ENCODE measurements at places on chromosomes 4 and X.

GRCh38 chrX:27445438-27445837, 17.7 kb downstream of the PPP4R3C start:
- no peak for DNase-seq

DNA sequence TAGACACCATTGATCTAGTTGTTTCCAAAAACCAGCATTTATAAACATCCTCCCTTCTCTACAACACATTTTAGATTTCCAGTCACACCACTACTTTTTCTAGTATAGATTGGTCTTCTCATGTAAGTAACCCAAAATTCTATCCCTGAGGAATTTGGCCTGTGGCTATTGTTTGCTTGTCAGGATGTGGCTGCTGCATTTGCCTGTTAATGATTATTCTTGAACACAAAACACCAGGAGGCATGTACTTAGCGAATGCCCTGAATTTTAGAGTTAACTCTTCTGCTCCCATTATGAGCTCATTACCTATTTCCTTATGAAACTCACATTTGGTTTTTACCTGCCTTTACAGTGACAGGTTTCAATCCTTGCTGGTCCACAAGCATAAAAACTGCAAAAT, 102.0 kb upstream of the FSTL5 start:
- DNase-seq, result no peak

GRCh38 chr4:123941306-123941705, 544.7 kb downstream of the SPRY1 start:
- no peak for DNase-seq

DNA sequence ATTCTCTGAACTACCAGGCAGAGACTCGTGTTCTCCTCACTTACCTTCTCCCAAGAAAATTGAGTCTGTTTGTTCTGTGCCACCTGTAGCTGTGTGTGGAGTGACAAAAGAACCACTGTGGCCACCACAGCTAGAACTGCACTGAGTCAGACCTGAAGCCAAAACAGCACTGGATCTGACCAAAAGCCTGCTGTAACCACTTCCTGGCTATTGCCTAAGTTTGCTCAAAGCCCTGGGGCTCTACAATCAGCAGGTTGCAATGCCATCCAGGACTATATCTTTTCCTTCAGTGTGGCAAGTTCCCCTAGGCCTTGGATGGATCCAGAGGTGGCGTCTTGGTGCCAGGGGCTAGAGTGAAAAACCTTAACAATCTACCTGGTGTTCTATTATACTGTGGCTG, 449.1 kb downstream of the FAM133A start:
- DNase-seq, result no peak

GRCh38 chr4:132827522-132827921, 321.6 kb upstream of the PCDH10 start:
- no peak for DNase-seq

DNA sequence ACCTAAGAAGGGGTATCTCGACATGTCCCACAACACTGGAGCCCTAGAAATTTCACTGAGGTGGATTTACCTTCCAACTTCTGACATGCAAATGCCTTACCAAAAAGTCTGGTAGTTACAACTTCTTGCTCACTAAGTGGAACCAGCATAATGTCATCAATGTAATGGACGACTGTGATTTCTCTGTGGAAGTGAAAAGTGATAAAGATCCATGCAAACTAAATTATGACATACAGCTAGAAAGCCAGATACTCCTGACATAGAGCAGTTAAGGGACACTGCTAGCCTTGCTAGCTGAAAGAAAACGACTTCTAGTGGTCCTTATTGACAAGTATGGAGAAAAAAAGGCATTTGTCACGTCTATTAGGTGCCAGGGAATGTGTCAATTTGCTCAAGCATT, 191.1 kb downstream of the MAB21L2 start:
- no peak for DNase-seq

GRCh38 chr4:86048426-86048825, 311.4 kb downstream of the MAPK10 start:
- DNase-seq, result no peak

GRCh38 chr4:76582074-76582816, 147.2 kb downstream of the SHROOM3 start:
- no peak for DNase-seq

DNA sequence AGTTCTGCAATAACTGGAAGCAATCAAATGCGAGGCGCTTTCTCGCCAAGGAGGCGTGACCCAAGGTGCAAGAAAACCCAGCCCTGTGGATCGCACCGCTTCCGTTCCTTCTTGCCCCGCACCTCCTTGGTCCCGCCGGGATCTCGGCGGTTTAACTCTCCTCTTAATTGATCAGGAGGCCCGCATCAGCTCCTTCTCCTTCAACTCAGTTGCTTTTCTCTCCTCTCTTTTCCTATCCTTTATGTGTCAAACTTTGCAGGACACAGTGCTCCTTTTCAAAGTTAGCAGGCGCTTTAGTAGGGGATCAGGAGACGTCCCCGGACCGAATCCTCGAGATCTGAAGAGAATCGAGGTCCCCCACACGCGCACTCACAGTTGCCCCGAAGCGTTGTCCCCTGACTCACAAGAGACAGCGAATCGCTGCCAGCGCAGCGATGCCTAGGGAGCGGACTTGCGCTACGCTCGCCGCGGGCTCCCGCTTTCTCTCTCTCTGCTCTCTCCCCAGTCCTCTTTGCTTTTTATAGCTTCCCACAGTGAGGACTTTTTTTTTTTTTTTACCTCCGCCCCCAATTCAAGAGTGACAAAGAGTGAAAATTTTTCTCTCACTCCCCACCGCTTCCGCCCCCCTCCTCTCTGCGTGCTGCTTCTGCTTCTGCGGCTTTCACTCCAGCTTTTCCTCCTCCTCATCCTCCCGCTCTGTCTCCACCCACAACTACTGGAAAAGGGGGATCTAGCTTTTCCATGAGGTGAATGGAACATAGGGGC, at the start of gene DKK2:
TSS of gene DKK2 (minus strand) at position 495 of the 765 bp plus-strand sequence. CDS start 722 bp downstream, outside the sequence.
- no peak for DNase-seq

- DNase-seq, result no peak
Observed at GRCh38 chr4:122718281-122718680, 14.2 kb upstream of the BBS12 start.

- no peak for DNase-seq
Observed at GRCh38 chrX:85026170-85026569, 22.5 kb downstream of the APOOL start.

DNA sequence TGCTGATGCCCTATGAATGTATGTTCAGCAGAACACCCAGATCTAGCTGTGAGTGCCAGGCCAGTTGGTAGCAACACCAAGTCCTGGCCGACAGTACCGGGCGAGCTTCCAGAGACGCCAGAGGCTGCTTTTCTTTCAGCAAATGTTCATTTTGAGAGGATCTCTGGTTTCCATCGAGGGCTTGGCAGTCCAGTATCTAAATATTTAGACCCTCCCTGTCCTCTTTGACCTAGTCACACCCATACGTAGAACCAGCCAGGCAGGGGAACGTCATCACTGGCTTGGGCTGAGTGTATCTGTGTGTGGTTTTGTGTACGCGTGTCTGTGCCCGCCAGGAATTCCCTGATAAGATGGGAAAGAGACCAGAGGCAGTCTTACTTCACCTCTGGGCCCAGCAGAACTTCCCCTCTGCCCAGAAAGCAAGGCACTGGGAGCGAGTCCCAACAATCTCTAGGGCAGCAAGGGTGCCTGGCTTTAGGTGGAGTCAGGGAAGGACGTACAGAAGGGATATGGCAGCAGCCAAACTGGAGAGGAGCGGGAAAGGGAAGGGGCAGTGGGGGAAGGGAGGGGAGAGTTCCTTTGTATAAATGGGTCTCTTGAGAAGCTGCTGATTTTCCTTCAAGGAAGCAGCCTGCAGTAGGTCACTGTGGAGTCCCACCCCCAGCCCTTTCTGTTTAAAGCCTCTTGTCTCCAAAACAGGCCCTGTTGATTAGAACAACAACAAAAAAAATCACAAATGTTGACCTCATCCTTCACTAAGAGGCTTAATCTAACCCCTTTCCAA, 15.0 kb upstream of the ELF4 start:
- DNase-seq, result no peak

- DNase-seq, result no peak
Observed at GRCh38 chr4:146108756-146109155, 66.8 kb upstream of the LSM6 start.

DNA sequence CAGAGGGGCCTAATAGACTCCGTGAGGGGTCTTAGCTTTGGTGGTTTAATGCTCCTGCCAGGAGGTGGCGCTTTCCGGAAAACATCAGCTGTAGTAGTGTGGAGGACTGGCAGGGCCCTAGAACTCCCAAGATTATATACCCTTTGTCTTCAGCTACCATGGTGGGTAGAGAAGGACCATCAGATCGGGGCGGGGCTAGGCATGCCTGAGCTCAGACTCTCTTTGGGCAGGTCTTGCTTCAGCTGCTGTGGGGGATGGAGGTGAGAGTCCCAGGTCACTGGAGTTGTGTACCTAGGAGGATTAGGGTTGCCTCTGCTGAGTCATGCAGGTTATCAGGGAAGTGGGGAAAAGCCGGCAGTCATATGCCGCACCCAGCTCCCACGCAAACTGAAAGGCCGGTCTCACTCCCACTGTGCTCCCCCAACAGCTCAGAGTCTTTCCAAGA, 63.0 kb upstream of the AGA start:
- DNase-seq, result no peak

- no peak for DNase-seq
Observed at GRCh38 chrX:96997196-96997595, 113.5 kb downstream of the RPA4 start.

GRCh38 chr4:137621056-137621455, 88.8 kb upstream of the PCDH18 start:
- no peak for DNase-seq

GRCh38 chr4:183248201-183248600, 71.9 kb downstream of the CLDN22 start:
- no peak for DNase-seq

- DNase-seq, result no peak
Observed at GRCh38 chr4:88418411-88418810, 38.5 kb upstream of the HERC5 start.

DNA sequence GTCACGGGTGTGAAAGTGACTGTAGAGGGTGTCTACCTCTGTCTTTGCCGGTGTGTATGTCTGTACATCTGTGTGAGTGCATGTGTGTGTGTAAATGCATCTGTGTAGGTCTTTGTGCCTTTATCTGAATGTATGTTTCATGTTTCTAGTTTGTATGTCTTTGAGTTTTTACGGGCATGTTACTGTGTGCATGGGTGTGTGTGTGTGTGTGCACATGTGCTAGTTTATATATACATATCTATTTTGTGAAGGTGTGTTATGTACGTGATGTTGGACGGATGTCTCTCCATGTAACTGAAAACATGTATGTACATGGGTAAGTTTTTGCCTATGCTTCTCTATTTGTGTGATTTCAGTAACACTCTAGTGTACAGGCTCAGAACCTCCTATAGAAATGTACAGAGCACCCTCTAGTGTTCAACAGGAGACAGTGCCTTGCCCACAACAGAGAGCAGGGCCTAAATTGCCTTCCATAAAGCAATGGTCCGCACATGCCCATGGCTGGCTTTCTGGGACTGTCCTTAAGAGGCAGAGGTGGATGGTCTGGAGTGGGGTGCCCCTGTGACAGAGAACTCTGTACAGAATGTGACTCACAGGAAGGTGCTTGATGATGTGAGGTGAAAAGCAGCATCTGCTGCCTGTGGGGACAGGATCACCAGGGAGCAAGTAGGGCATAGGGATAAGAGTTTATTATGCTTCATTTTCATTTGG, 343.5 kb downstream of the RAPGEF2 start:
- DNase-seq, result peak; percentile 39

Measured in CD4-positive, alpha-beta T cell treated with Interleukin-17A for 1 hour (primary cell).